ENCODE measurements at places on chromosomes 11 and 22.
A peak's percentile ranks its signal among the peaks of the same experiment; 100 is the strongest.

DNA sequence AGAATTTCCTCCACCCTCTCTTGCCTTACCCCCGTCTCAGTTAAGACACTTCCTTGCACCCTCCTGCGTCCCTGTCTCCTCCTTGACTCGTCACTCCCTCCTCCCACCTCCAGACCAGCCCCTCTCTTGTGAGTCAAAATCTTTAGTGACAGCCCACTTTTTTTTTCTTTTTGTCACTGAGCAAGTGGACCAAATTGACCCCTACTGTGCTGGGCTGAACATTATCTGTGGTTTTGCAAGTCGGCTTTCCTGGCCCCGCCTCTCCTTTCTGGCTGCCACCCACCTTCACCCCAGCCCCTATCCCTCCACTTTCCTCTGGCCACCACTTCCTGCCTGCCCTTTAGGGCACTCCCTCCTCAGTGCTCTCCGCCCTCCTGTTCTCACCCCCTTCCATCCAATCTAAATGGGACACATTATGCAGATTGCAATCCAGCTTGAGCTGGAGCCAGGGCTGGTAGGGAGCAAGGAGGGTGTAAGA is at the start of gene APLNR:
Gene APLNR (minus strand): TSS at position 47 of the 478 bp plus-strand sequence. CDS start 246 bp downstream, outside the sequence.
- H3K4me3 ChIP-seq = no peak within 1 kb of the TSS
- H3K36me3 ChIP-seq = no peaks in the 10 kb centered on the region
- H3K4me1 ChIP-seq = no peaks in the 10 kb centered on the region
- DNase-seq = no peak

- H3K27me3 ChIP-seq = no peaks in the 10 kb centered on the region
- H3K4me1 ChIP-seq = peaks cover 73% of the 10 kb centered on the region
- no peak for DNase-seq
These were observed 12.9 kb downstream of the NEAT1 start for GRCh38 chr11:65435411-65435931.

DNA sequence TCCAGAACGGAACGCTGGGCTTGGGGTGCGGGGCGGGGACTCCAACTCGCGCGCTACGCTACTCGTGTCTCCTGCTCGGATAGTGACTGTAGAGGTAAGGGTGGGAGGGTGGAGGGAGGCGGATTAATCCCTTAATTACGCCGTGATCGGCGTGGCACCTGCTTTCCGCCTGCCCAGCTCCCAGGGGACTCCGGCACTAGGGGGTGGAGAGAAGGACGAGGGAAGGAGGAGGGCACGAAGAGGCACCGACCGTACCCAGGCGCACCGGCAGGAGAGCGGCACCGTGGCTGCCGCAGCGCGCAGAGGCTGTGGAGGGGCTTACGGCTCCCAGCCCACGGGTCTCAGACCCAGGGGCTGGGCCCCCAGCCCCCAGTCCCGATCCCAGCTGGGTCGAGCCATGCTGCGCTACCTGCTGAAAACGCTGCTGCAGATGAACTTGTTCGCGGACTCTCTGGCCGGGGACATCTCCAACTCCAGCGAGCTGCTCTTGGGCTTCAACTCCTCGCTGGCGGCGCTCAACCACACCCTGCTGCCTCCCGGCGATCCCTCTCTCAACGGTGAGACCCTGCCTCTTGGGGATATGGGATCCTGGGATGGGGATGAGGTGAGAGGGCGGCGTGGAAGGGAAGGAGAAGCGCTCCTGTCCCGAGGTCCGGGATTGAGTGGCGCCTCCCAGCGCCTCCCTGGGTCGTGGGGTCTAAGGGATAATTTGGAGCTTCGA is at the start of gene ROBO3:
Gene ROBO3 (plus strand): TSS at position 252 of the 721 bp plus-strand sequence. CDS start 146 bp downstream, at position 398.
- DNase-seq = no peak
- H3K4me3 ChIP-seq = no peak within 1 kb of the TSS
- H3K27me3 ChIP-seq = peaks cover 53% of the 10 kb centered on the region
- no peaks in the 10 kb centered on the region for H3K36me3 ChIP-seq

DNA sequence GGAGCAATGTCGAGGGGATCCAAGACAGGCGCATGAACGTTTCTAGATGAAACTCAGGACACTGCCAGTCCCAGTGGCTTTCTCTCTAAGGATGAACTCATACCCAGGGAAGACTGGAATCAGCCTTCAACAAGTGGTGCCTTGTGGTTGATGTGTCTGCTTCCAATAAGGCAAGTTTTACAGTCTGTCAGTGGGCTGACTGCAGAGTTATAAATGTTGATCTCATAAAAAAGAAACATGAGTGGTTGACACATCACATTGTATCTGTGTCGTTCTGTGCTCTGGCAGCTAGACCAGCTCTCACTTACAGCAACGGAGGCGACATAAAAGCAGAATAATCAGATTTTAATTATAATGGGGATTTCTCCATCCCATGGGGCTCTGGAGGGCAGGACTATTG is 96.7 kb downstream of the SNX19 start:
- H3K4me3 ChIP-seq = no peak overlapping the region
- H3K4me1 ChIP-seq = peaks cover 28% of the 10 kb centered on the region
- DNase-seq = no peak
- no peaks in the 10 kb centered on the region for H3K27me3 ChIP-seq

GRCh38 chr11:117597071-117597470 is 199.9 kb downstream of the DSCAML1 start:
- no peak overlapping the region for H3K4me3 ChIP-seq
- DNase-seq = peak; percentile 13
- H3K27ac ChIP-seq = no peak overlapping the region
- H3K27me3 ChIP-seq = no peaks in the 10 kb centered on the region
- no peaks in the 10 kb centered on the region for H3K36me3 ChIP-seq
- no peaks in the 10 kb centered on the region for H3K4me1 ChIP-seq

DNA sequence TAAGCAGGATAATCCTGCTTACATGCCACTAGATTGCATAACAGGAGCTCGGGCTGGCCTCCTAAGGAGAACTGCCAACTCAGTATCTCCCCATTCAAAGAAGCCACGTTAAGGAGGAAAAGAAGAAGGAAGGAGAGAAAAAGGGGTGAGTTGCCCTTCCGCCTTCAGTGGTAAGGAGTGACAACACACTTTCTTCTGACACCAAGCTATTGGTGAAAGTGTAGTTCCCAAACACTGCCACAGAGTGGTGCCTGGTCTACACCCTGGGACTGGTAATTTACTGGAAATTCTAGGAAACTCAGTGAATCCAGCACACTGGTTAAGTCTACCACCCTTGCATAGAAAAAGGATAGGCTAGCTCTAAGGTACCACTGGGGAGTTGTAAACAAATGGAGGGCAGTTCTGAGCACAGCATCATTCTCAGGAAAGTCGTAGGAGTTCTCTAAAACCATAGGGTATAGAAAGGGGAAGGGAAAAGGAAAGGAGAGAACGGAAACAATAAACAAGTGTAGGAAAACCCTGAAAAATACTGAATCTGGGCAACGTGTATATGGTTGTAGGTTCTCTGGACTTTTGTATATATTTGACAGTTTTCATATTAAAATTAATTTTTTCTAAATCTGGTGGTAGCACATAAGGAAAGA is 58.2 kb downstream of the RRAS2 start:
- H3K4me3 ChIP-seq = no peak overlapping the region
- peaks cover 6% of the 10 kb centered on the region for H3K4me1 ChIP-seq
- H3K27ac ChIP-seq = no peak overlapping the region
- peak; percentile 63 for DNase-seq
- no peaks in the 10 kb centered on the region for H3K27me3 ChIP-seq
- no peaks in the 10 kb centered on the region for H3K36me3 ChIP-seq

GRCh38 chr22:28832731-28833130 is 32.4 kb upstream of the XBP1 start:
- DNase-seq = no peak
- H3K36me3 ChIP-seq = no peaks in the 10 kb centered on the region
- no peaks in the 10 kb centered on the region for H3K27me3 ChIP-seq
- H3K4me3 ChIP-seq = no peak overlapping the region

DNA sequence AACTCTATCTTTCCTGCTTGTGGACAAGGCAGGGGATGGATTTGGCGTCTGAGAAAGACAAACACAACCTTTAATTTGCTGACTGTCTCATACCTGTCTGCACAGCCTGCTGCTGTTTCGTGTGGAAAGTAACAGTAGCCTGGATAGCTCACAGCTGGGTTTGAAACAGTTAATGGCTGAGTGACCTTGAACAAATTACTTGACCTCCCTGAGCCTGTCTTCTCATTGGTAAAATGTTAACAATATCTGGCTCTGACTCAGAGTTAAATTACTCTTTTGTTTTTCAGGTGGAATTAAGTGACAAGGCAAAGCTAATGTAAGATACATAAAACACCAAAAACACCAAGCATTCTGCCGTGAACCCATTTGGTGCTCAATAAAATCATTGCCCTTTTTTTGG is 41.1 kb upstream of the ADA2 start:
- H3K4me1 ChIP-seq = peaks cover 66% of the 10 kb centered on the region
- H3K4me3 ChIP-seq = no peak overlapping the region
- H3K27me3 ChIP-seq = no peaks in the 10 kb centered on the region

DNA sequence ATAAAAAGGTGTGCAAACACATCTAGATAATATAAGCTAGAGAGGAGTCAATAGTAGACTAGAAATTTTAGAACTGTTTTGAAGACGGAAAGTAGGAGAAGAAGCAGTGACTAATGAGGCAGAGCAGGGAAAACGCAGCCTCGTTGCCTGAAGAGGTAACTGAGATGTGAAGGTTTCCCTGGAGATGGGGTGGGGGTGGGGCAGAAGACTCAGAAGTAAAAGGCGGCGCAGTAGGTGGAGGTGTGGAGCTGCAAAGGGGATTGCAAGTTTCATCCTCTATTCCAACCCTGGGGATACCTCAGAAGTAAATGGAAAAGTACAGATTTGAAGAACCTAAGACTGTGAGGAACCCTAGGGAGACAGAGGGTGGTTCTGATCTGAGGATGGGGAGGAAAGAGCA is 109.5 kb downstream of the TMPRSS5 start:
- no peaks in the 10 kb centered on the region for H3K4me1 ChIP-seq
- DNase-seq = no peak
- no peaks in the 10 kb centered on the region for H3K27me3 ChIP-seq
- H3K27ac ChIP-seq = no peak overlapping the region
- no peak overlapping the region for H3K4me3 ChIP-seq

DNA sequence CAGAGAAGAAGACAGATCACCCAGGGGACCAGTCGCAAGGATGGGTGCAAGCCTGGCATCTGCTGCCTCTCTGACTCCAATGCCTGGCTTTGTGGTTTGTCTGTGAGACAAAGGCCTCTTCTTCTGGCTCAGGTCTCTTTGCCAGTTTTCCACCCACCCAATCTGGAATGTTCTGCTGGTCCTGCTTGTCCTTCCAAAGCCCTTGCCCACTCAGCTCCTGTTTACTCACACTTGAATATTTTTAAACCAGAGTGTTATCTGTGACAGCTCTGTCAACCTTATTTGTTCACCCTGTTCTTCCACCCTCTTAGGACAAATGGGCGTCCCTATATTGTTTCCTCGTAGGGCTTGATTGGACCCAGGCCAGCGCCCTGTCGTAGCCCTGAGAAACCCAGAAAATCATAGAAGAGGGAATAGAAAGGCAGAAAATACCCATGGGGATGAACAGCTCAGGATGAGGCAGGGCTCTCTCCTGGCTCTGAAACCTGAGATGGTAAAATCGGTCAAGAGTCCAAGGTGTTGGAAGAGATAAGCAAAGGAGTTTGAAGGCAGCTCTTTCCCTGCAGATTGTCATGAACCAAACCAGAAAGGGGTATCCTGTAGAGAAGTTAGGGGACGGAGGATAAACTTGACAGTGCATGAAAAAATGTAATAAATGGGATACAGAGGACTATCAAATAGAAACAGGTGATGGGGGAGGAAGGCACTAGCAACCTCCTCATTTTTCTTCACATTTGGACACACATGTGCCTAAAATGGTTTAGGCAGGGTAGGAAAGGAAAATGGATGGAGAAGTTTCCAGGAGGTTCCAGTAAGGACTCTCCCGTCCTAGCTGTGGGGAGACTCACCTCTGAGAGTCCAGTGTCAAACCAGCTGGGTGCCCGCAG is 651 bp downstream of the CRYAB start:
- no peaks in the 10 kb centered on the region for H3K27me3 ChIP-seq
- H3K4me3 ChIP-seq = no peak overlapping the region
- H3K36me3 ChIP-seq = no peaks in the 10 kb centered on the region
- peak overlapping the region; percentile 71 for H3K27ac ChIP-seq
- no peak for DNase-seq
- H3K4me1 ChIP-seq = peaks cover 37% of the 10 kb centered on the region

GRCh38 chr11:45859661-45860140 is 12.4 kb downstream of the CRY2 start:
- peaks cover 11% of the 10 kb centered on the region for H3K36me3 ChIP-seq
- H3K4me3 ChIP-seq = no peak overlapping the region
- peak overlapping the region; percentile 65 for H3K27ac ChIP-seq

DNA sequence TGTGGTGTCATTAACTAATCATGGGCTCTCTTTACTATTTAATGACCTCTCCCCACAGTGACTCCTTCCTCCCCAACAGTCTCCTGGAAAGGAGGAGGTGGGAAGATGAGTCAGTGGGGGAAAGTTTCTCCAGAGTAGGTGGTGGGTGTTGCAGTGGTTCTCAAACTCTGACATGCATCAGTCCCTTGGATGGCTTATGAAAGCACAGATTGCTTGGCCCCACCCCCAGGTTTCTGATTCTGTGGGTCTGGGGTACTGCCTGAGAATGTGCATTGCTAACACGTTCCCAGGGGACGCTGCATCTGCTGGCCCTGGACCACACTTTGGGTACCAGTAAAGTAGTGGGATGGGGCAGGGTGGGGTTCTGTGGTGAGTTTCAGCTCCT is 9.8 kb downstream of the CD82 start:
- H3K4me3 ChIP-seq = no peak overlapping the region
- no peak for DNase-seq
- H3K27ac ChIP-seq = no peak overlapping the region
- H3K4me1 ChIP-seq = peaks cover 21% of the 10 kb centered on the region

DNA sequence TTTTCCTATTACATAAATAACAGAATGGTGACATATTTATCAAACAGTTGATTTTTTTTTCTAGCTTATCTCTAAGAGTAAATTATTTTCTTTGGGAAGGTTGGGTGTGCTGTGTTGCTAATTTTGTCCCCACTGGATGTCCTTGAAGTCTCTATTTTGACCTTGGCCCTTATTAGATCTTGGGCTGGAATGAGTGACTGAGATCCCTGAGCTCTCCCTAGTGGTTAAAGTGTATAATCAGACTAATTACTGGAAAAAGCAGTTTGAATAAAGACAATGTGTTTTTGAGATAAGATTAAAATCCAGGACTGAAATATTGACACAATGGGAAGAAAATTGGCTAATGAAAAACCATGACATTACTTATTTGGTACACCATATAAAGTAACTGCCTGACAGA is 56.1 kb downstream of the AASDHPPT start:
- no peaks in the 10 kb centered on the region for H3K4me1 ChIP-seq
- no peak overlapping the region for H3K4me3 ChIP-seq
- H3K27me3 ChIP-seq = no peaks in the 10 kb centered on the region
- H3K27ac ChIP-seq = no peak overlapping the region
- DNase-seq = no peak

DNA sequence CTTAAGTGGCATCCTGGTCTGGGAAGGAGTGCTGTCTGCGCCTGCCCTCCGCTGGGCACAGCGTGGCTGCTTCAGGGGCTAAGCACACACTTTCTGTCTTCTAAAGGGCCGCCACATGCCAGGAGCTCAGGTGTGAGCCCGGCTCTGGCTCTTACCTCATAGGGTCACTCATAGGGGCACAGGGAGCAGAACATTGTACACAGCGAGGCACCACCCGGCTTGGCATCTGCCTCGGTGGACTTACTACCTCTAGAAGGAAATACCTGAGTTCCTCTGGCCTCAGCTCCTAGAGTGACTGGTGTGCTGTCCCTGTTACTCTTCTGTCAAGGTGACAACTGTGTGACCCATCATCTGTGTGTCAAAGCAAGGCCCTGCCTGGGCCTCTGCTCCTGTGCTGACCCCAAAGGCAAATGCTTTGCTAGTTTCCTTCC is 13.4 kb downstream of the NEAT1 start:
- peaks cover 73% of the 10 kb centered on the region for H3K4me1 ChIP-seq
- DNase-seq = peak; percentile 57
- peak overlapping the region; percentile 11 for H3K27ac ChIP-seq
- H3K4me3 ChIP-seq = no peak overlapping the region
- H3K36me3 ChIP-seq = peaks cover 5% of the 10 kb centered on the region

- no peak overlapping the region for H3K4me3 ChIP-seq
- no peaks in the 10 kb centered on the region for H3K36me3 ChIP-seq
- no peaks in the 10 kb centered on the region for H3K27me3 ChIP-seq
These were observed 6.5 kb upstream of the MFNG start for GRCh38 chr22:37492428-37493344.
